Amniotic epithelial cell (primary cell): ENCODE measurements at places on chromosomes 2 and 18.

GRCh38 chr2:59322005-59322404 is 1080.9 kb upstream of the FANCL start:
- no peak for DNase-seq

DNA sequence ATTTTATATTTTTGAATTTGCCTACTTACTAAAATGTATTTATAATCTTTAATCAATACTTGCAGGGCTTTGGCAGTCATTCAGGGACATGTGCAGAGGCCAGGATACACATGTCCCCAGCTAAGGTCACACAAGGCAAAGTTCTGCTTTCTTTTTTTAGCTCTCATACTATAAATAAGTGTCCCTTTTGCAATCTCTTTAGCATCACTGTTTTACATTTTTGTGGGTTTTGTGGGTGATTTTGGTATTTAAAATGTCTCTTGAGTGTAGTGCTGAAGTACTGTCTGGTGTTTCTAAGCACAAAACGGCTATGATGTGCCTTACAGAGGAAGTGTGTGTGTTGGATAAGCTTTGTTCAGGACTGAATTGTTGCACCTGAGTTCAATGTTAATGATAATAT is 309.0 kb upstream of the GULP1 start:
- peak; percentile 90 for DNase-seq

GRCh38 chr2:166376873-166377272 is 1.1 kb upstream of the SCN9A start:
- no peak for DNase-seq

- DNase-seq, result peak; percentile 89
These were observed 1.1 kb upstream of the PGAP1 start for GRCh38 chr2:196927376-196928225.

- peak; percentile 79 for DNase-seq
These were observed 124.7 kb downstream of the CABLES1 start for GRCh38 chr18:23259701-23260681.

GRCh38 chr2:100542418-100542817 is 20.4 kb upstream of the PDCL3 start:
- DNase-seq, result no peak

GRCh38 chr2:31161637-31162036 is 23.4 kb upstream of the GALNT14 start:
- DNase-seq, result no peak

- peak; percentile 69 for DNase-seq
These were observed 292.6 kb downstream of the PRKCE start for GRCh38 chr2:45944074-45944473.

GRCh38 chr2:62923242-62923641 is 127.4 kb upstream of the OTX1 start:
- no peak for DNase-seq

GRCh38 chr18:55206927-55207326 is 247.7 kb upstream of the CCDC68 start:
- DNase-seq, result no peak

- DNase-seq, result no peak
These were observed 5.7 kb downstream of the TEX261 start for GRCh38 chr2:70988726-70989648.

- DNase-seq, result no peak
These were observed 128.0 kb upstream of the MAP3K20 start for GRCh38 chr2:172947461-172948153.

DNA sequence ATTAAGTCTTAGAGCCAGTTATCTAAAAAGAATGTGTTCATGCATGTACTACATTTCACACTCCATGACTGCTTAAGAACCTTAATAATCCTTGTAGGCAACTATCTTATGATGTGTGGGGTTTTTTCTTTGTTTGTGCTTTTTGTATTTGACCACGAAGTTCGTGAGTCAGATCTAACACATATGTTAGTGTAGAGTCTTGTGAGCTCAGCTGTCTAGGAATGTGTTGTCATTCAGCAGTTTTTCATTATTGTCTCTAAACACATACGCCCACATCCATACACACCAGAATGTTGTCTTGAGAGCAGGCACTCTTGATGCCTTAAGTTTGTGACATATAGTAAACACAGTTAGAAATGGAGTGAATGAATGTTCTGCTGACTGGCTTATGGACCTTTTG is 38.4 kb downstream of the CAB39 start:
- peak; percentile 83 for DNase-seq

GRCh38 chr2:236161531-236161930 is 6.7 kb downstream of the GBX2 start:
- no peak for DNase-seq

DNA sequence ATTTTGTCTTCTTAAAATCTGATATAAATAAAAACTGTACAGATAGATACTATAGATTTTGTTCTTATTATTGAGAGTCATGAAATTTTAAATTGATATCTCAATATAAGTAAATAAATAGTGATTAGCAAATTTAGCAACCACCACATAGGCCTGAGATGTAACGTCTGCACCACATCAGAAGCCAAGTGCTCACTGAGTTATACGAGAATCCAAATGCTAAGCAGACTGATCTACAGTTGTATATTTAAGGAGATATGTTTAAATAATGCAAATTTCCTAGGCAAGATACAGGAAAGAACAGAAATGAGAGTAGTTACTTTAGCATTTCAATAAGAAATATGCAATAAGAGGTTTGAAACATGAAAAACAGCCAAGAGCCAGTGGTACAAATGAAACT is 85.2 kb upstream of the UNC80 start:
- no peak for DNase-seq

DNA sequence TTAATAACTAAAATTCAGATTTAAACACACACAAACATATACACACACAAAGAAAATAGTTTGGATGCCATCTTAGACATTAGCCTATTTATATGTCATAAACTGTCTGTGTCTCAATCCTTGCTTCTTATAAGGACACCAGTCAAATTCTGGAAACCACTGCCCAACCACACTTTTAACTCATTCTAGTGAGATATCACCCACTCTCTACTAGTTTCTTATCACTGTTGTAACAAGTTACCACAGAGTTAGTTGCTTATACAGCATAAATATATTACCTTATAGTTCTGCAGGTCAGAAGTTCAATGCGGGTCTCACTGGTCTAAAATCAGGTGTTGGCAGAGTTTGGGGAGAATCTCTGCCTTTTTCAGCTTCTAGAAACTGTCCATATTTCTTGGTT is 239.1 kb downstream of the MTX2 start:
- DNase-seq, result no peak
